Body of pancreas (tissue), 4 donors: ENCODE measurements at places on chromosomes 4 and X. TPM values are rescaled to one million over a fixed set of nuclear protein-coding genes. Genes with fewer than 3 reads are reported as not detected.

The TRMT10A gene
- 3.3 TPM for total RNA-seq

GRCh38 chr4:40627540-40627939 is 2.1 kb downstream of the RBM47 start:
- no peaks in the 10 kb centered on the region for H3K27me3 ChIP-seq
- H3K4me3 ChIP-seq, result peak overlapping the region; percentile 27
- no peaks in the 10 kb centered on the region for H3K36me3 ChIP-seq

DNA sequence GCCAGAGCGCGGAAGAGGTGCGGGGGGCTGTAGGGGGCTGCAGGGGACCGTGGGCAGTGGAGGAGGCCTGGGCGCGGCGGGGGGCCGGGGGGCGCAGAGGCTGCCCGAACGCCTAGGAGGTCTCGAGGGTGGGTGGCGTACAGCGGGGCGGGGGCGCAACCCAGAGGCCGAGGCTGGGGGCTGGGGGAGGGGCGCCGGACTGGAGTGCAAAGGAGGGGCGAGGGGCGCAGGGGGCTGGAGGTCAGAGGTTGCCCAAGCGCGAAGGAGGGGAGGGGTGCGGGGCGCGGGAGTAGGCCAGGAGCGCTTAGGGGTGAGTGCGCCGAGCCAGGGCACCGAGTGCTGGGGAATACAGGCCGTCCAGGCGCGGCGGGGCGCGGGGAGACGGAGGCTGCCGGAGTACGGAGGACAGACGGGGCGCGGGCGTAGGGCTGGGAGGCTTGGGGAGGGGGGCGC is 255 bp downstream of the GYG2 start:
- H3K36me3 ChIP-seq, result no peaks in the 10 kb centered on the region
- peaks cover 10% of the 10 kb centered on the region for H3K4me1 ChIP-seq
- no peaks in the 10 kb centered on the region for H3K27me3 ChIP-seq
- H3K27ac ChIP-seq, result no peak overlapping the region
- peak overlapping the region; percentile 25 for H3K4me3 ChIP-seq

The IQCM gene
- total RNA-seq, result not detected

GRCh38 chrX:135295944-135296305 is 13.4 kb upstream of the ETDC start:
- H3K4me3 ChIP-seq, result no peak overlapping the region
- H3K36me3 ChIP-seq, result no peaks in the 10 kb centered on the region
- H3K4me1 ChIP-seq, result no peaks in the 10 kb centered on the region
- no peak for DNase-seq
- H3K27ac ChIP-seq, result no peak overlapping the region

GRCh38 chr4:31189938-31190337 is 469.8 kb downstream of the PCDH7 start:
- DNase-seq, result no peak
- no peaks in the 10 kb centered on the region for H3K27me3 ChIP-seq
- no peak overlapping the region for H3K27ac ChIP-seq
- H3K4me3 ChIP-seq, result no peak overlapping the region
- H3K4me1 ChIP-seq, result peaks cover 17% of the 10 kb centered on the region
- H3K36me3 ChIP-seq, result no peaks in the 10 kb centered on the region

- no peaks in the 10 kb centered on the region for H3K27me3 ChIP-seq
- no peaks in the 10 kb centered on the region for H3K36me3 ChIP-seq
- no peak overlapping the region for H3K4me3 ChIP-seq
- H3K4me1 ChIP-seq, result no peaks in the 10 kb centered on the region
These were observed 354.7 kb upstream of the PITX2 start for GRCh38 chr4:110977554-110977953.

GRCh38 chr4:153137159-153137558 is 67.1 kb upstream of the TRIM2 start:
- no peaks in the 10 kb centered on the region for H3K4me1 ChIP-seq
- H3K4me3 ChIP-seq, result no peak overlapping the region
- no peaks in the 10 kb centered on the region for H3K36me3 ChIP-seq
- no peak overlapping the region for H3K27ac ChIP-seq
- no peaks in the 10 kb centered on the region for H3K27me3 ChIP-seq
- peak; percentile 18 for DNase-seq
